Stimulated activated memory B cell treated with anti-CD40 and anti-IgM and Interleukin-4, amounts not matched to agents 10 μg/mL and 1 μg/mL and 100 μg/mL, for 72 hours (primary cell): ENCODE measurements at places on chromosomes 1 and 21.

GRCh38 chr1:10295481-10296085, 85.2 kb downstream of the KIF1B start:
- no peak for ATAC-seq

DNA sequence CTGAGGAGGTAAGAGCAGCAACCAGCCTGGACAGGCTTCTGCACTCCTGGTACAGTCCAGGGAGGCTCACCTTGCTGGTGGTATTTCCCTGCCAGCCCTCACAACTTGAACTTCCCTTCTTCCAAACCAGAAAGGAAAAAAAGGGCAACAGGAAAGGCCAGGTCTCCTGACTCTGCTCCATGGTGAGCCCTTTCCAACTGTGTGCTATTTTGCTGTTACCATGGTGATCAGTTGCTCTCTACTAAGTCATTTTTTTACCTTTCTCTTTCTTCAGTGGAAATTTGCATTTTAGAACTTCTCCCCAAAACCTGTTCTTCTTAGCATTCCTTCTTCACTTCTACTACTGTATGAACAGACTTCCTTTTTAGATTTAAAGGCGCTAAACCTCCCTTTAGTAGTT, 164.3 kb downstream of the GRIK1 start:
- no peak for ATAC-seq

DNA sequence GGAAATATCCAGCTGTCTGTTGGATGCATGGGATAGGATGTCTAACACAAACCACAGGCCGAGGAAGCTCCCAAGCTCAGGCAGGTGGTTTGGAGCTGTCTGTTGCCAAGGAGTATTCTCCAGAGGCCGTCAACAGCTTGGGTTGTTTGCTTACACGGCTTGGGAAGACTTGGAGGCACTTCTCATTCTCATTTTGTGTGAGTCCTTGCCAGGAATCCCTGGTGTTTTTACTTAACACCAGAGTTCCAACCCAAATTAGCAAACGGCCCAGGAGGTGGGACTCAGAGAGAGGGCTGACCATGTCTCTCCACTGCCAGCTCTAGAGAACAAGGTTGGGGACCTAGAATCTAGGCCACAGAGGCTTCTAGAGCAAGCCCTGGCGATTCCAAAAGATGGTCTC, 72.7 kb upstream of the FAM20B start:
- no peak for ATAC-seq

DNA sequence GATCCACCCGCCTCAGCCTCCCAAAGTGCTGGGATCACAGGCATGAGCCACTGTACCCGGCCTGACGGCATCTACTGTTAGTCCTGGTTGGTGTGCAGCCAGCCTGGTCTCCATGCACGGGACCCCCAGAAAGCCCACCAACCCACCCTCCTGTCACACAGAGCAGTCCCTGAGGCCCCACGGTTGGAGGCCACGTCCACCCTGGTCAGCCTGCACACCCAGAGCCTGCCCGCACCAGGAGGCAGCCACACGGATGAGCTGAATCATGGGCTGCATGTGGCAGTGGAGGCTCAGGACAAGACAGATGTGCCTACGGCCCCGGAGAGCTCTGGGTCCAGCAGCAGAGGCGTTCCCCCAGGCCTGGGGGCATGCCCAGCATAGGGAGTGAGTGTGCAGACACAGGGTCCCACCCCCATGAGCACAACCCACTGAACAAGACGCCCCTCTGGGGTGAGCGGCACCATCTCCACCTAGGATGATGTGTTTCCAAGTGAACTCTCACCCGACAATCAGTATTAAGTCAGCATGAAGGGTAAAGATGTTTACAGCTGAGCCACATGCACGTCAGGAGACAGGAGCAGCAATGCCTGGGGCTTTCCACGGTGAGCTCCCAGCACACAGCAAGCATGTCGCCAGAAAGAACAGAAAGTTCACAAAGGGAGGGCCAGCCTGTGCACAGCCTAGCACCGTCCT, 102.1 kb downstream of the WDR4 start:
- ATAC-seq: peak; percentile 84

GRCh38 chr1:18512883-18513282, 32.2 kb downstream of the KLHDC7A start:
- ATAC-seq: no peak

- no peak for ATAC-seq
Observed at GRCh38 chr1:63635681-63636080, 42.5 kb downstream of the PGM1 start.

- ATAC-seq: no peak
Observed at GRCh38 chr1:3138623-3139151, 69.7 kb downstream of the PRDM16 start.

GRCh38 chr1:110337704-110338308, 1.4 kb upstream of the RBM15 start:
- no peak for ATAC-seq

DNA sequence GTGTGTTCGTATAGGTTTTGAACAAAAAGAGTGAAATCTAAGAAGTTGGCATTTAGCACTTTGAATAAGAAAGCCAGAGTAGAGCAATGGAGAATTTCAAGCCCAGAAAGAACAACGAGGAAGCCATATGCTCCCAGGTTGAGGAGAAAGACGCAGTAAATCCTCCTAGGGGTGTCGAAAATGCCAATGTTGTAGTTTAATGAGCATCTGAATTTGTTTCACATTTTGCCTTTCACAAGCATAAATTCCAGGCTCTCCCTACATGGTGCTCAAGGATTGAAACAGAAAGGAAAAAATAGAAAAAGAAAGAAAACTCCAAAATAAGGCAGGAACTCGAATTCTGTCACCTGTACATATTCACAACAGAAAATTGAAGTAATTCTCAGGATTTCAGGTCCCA, 264.7 kb upstream of the SGIP1 start:
- ATAC-seq: no peak

DNA sequence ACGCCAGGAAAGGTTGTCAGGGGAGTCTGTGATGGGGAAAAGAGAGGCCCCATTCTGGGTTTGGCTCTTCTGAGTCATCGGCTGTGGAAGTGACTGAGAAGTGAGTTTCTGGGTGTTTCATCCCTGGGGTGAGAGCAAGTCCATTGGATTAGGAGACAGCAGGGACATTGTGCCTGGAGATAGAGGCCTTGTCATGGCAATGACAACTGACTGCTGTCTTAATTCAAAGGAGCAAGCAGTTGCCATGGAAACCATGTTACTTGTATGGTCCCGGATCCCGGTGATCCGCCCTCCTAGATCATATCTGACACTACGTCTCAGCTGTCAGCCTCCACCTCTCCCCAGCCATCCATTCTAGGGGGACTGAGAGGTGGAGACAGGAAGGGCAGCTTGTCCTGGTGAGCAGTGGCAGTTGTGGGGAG, 34.4 kb downstream of the KIAA0040 start:
- no peak for ATAC-seq

- no peak for ATAC-seq
Observed at GRCh38 chr21:42568376-42568775, 54.7 kb downstream of the SLC37A1 start.

DNA sequence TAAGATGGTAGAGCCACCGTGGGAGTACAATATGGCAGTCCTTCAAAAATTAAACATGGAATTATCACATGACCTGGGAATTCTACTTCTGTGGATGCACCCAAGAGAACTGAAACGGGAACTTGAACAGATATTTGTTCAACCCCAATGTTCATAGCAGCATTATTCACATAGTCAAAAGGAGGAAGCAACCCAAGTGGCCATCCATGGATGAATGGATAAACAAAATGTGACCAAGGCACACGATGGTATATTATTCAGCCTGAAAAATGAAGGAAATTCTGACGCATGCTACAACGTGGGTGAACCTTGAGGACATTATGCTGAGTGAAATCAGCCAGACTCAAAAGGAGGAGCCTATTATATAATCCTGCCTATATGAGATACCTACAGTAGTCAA, 22.8 kb upstream of the LAPTM5 start:
- peak; percentile 73 for ATAC-seq

GRCh38 chr1:166843769-166844596, 4.7 kb downstream of the POGK start:
- ATAC-seq: no peak

DNA sequence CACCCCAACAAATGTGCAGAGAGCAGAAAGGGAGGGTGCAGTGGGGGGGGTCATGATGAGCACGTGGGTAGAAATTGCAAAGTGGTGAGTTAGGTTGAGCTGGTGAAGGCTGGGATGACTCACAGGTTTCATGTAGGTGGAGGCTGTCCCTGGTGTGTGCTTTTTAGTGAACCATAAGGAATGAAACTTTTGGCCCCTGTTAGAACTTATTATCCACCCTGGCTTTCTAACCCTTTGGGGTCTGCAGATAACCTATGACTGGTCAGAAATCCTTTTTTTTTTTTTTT, 46.9 kb downstream of the DOP1B start:
- ATAC-seq: peak; percentile 89

DNA sequence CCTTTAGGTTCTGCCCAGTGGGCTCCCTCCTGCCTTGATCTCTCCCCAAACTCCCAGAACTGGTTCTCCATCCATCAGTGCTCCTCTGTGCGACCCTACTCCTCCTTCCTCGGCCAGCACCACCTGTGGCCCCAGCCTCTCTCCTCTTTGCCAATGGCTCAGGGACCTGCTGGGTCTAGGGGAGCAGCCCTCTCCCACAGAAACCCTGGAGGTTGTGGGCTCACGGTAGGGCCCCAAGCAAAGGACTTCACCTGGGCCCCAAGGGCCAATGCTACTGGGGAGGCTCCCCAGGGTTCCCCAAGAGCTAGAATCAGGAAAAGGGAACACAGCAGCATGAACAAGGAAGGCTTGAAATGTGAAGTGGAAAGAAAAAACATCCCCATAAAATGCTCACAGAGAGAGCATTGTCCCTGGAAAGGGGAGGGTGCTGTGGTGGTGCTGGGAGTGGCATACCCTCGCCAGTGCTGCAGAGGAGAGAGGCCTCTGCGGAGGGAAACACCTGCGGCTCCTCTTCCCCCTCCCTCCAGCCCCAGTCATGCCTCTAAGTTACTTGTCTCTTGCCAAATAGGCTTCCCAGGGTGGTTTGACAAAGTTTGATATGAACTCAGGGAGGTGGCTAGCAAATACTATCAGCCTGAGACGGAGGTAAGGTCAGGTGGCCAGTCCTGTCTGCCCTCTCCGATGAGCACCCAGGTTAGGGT, 2.5 kb downstream of the TMEM63A start:
- no peak for ATAC-seq

DNA sequence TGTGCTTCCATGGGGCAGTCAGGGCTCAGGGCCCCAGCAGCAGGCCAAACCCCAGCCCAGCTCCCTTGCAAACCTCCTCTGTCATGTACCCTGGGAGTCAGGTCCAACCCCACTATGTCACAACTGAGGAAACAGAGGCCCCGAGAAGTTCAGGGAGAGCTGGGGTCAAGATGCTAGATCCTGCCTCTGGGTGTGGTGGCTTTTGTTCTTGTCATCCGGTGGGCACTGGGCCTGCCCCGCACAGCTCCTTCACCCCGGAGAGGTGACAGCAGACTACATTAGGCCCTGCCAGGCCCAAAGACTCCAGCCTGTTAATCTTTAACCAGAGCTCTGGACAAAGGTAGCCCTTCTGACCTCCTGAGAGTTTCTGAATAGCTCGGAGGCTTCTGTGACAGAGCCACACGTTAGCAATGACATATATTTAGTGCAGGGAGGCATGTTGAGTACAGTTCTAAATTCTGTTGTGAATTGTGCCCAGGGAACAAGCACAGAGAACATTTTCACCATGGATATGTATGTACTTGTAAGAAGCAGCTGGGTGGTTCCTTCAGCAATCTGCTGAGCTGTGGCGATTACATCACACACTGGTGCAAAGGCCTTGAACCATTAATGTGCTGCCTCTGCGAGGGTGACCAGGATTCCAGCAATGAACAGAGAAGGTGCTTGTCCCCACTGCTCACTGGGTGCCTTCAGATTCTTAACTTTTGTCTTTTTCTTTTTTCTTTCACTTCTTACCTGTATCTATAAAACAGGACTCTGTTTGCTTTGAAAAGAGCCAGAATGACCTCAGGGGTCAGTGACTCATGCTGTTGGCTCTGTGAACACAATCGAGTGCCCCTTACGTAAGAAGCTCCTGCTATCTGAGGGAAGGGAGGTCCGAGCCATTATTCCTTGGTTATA, 102.8 kb downstream of the RHOU start:
- ATAC-seq: no peak

DNA sequence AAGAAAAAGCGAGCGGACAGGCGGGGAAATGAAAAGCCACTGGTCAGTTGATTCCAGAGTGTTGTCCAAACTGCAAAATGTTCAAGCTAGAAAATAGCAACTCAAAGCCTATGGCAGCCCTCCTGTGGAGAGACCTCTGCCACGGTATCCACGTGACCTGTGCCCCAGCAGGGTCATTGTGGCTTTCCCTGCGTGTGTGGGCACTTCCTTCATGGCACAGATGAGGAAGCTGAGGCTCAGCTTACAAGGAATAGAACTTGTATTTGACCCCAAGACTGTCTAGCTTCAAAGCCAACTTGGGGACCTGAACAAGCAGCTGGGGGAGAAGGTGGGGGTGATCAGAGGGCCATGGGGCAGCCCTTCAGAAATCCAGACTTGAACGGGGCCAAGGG, 15.6 kb upstream of the PLEKHG5 start:
- no peak for ATAC-seq

DNA sequence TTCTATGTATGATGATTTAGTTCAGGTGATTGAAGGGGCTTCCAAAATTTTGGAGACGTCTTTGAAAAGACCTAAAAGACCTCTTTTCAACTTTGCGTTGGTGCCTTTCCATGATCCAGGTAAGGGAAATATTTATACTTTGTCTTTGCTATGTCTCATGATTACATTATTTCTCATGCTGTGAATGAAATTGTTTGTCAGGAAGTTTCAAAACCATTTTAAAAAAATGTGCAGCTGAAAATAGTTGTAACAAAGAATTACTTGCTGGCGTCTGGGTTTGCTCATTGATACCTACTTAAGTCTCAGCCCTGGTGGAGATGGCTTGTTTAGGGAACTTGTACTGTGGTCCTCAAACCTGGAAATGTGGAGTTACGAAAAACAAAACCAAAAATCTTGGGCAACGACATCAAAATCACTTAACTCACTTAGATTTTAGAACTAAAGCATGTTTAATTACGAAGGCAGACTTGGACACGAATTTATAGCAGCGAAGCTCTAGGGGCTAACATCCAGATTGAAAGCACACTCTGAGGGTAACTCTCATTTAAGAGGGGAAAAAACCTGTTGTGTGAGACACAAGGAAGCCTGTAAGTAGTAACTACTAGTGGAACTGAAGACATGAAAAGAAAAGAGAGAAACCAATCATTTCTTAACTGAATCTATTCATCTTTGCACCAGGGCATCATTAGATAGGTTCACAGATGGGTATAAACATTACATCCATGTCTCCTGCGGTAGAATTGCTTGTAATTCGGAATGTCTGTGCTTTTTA, 924 bp downstream of the HMCN1 start:
- ATAC-seq: no peak
